ENCODE measurements at places on chromosomes 11 and 22. TPM values are rescaled to one million over a fixed set of nuclear protein-coding genes. Genes with fewer than 3 reads are reported as not detected.
A peak's percentile ranks its signal among the peaks of the same experiment; 100 is the strongest.

DNA sequence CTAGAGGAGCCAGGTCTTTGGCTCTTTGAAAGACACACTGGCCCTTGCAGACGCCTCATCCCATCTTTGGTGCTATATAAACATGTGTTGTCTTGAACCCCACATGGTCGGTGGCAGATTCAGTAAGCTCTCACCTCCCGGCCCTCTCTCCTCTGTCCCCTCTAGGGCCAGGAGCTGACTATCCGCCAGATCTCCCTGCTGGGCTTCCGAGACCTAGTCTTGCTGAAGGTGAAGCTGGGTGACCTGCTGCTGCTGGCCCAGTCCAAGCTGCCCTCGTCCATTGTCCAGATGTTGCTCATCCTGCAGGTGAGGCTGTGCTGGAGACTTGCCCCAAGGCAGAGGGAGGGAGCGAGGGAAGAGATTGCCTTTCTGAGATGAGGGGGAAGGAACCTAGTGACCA, 63.9 kb downstream of the TRAF6 start:
- H3K4me3 ChIP-seq, result no peak overlapping the region
- DNase-seq, result no peak
- no peaks in the 10 kb centered on the region for H3K4me1 ChIP-seq
- no peaks in the 10 kb centered on the region for H3K36me3 ChIP-seq

TYR gene
- not detected for polyA plus RNA-seq

OOSP2 gene
- polyA plus RNA-seq, result not detected

GRCh38 chr11:83220260-83220659, 26.7 kb downstream of the ANKRD42 start:
- H3K4me1 ChIP-seq, result no peaks in the 10 kb centered on the region
- DNase-seq, result no peak
- no peaks in the 10 kb centered on the region for H3K36me3 ChIP-seq
- H3K27ac ChIP-seq, result no peak overlapping the region
- H3K27me3 ChIP-seq, result no peaks in the 10 kb centered on the region

GGT1 gene
- polyA plus RNA-seq, result 17.0 TPM

GRCh38 chr22:17265649-17266248, 46.5 kb upstream of the ADA2 start:
- H3K4me3 ChIP-seq, result no peak overlapping the region
- DNase-seq, result no peak

CRYBB2 gene
- not detected for polyA plus RNA-seq

TSPAN18 gene
- polyA plus RNA-seq, result 3.2 TPM

TRPM5 gene
- polyA plus RNA-seq, result not detected

GRCh38 chr11:131903074-131903473, 532.7 kb downstream of the NTM start:
- no peak overlapping the region for H3K4me3 ChIP-seq
- H3K36me3 ChIP-seq, result no peaks in the 10 kb centered on the region
- no peak overlapping the region for H3K27ac ChIP-seq
- no peaks in the 10 kb centered on the region for H3K4me1 ChIP-seq
- no peaks in the 10 kb centered on the region for H3K27me3 ChIP-seq

MS4A15 gene
- not detected for polyA plus RNA-seq

HPS4 gene
- 16.1 TPM for polyA plus RNA-seq

DNA sequence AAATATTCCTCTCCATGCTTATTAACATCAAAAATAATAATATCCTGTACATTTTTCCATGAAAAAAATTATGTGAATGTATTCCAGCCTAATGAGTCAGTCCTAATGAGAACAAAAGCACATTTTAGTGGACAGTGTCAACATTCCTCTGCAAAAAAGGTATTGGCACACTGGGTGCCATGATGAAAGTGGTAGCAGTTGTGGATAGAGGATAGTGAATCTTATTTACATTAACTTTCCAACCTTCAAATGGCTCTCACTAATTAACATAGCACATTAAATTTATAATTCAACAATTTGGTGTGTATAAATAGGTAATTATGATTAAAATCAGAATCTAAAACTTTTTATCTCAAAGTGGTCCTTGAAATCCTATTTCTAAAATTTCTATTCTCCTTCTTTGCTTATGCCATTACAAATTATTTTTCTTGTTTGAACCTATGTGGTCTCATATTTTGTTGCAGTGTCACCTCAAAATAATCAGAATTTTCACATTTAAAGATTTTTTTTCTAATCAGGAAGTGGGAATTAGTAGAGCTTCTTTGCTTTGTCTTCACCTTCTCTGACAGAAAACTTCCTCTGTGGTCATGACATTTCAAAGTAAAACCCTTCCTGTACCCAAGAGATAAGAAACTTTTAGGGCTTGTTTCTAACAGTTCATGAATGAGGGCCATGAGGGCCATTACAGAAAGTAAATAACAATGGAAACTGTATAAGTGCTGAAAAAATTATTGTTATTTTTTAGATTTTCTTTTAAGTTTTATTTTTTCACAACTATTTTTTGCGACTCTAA, 18.7 kb downstream of the SOX6 start:
- no peaks in the 10 kb centered on the region for H3K36me3 ChIP-seq
- H3K27ac ChIP-seq, result no peak overlapping the region
- H3K4me1 ChIP-seq, result no peaks in the 10 kb centered on the region
- DNase-seq, result no peak
- H3K27me3 ChIP-seq, result no peaks in the 10 kb centered on the region
- H3K4me3 ChIP-seq, result no peak overlapping the region

MYOD1 gene
- not detected for polyA plus RNA-seq

PAX6 gene
- not detected for polyA plus RNA-seq

NXPE4 gene
- polyA plus RNA-seq, result not detected

GRCh38 chr22:25797498-25798290, 55.7 kb downstream of the MYO18B start:
- no peaks in the 10 kb centered on the region for H3K36me3 ChIP-seq
- no peak overlapping the region for H3K4me3 ChIP-seq
- no peaks in the 10 kb centered on the region for H3K4me1 ChIP-seq

SOX10 gene
- polyA plus RNA-seq, result not detected

FDXACB1 gene
- 6.7 TPM for polyA plus RNA-seq

OR10D3 gene
- polyA plus RNA-seq, result not detected

- H3K4me3 ChIP-seq, result no peak overlapping the region
- no peak overlapping the region for H3K27ac ChIP-seq
- no peaks in the 10 kb centered on the region for H3K27me3 ChIP-seq
- H3K36me3 ChIP-seq, result no peaks in the 10 kb centered on the region
- H3K4me1 ChIP-seq, result no peaks in the 10 kb centered on the region
Observed at GRCh38 chr11:1078191-1078601, 3.5 kb downstream of the MUC2 start.

- peaks cover 100% of the 10 kb centered on the region for H3K4me1 ChIP-seq
- DNase-seq, result peak; percentile 65
- no peaks in the 10 kb centered on the region for H3K27me3 ChIP-seq
- H3K4me3 ChIP-seq, result peak overlapping the region; percentile 91
Observed at GRCh38 chr11:67272327-67273259, 6.3 kb downstream of the GRK2 start.

LYVE1 gene
- not detected for polyA plus RNA-seq

- H3K4me3 ChIP-seq, result no peak overlapping the region
- no peak for DNase-seq
- H3K4me1 ChIP-seq, result peaks cover 20% of the 10 kb centered on the region
- H3K27me3 ChIP-seq, result peaks cover 7% of the 10 kb centered on the region
- H3K36me3 ChIP-seq, result no peaks in the 10 kb centered on the region
- no peak overlapping the region for H3K27ac ChIP-seq
Observed at GRCh38 chr22:49727881-49728569, 99.6 kb downstream of the BRD1 start.
